ENCODE measurements at places on chromosomes 6 and 20.

GRCh38 chr20:32761831-32762753, at the start of gene DNMT3B:
Gene DNMT3B (plus strand): TSS chr20:32762385. CDS start chr20:32780324, 17,939 bp downstream.
- peak; percentile 81 for DNase-seq

GRCh38 chr20:40495956-40496355, 193.1 kb downstream of the MAFB start:
- DNase-seq: no peak

GRCh38 chr6:89321131-89321970, 6.3 kb upstream of the GABRR2 start:
- DNase-seq: no peak

DNA sequence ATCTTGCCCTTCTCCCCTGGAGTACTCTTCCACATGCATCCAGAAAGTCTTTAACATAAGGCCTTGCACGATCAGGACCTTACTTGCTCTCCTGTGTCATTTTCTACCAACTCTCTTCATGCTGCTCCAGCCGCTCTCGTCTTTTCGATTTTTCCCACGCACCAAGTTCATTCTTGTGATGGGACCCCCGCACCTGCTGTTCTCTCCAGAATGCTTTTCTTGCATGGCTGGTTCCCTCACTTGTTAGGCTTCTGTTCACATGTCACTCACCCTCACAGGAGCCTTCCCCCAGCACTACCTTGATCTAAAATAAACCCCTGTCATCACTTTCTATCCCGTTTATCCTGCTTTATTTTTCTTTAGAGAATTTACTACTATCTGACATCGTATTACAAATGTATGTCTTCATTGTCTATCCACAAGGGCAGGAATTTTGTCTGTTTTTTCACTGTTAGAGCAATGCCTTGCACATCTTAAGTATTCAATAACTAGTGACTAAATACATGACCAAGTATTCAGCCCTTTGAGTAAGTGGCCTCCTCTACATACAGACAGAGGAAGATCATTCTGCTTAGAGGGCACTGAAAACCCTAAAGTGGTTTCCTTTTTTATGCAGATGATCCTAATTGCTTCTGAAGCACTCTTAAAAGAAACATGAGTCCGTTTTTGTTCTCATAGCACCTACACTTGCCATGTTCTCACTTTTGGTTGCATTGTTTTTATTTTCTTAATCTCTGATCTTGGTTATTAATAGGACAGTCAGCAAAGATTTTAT, 166.9 kb downstream of the SLC16A10 start:
- DNase-seq: no peak

DNA sequence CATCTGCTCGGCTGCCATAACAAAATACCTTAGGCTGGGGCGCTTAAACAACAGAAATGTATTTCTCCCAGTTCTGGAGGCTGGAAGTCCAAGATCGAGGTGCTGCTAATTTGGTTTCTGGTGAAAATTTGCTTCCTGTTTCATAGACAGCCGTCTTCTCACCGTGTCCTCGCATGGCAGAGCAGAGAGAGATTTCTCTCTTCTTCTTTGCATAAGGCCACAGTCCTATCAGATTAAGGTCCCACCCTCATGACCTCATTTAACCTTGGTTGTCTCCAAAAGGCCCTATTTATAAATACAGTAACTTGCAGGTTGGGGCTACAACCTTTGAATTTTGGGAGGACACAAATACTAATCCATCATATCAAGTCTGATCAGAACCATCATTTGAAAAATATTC, 544.3 kb downstream of the KIF16B start:
- DNase-seq: no peak
